A549 treated with AZD2906 at 1 μM for 4 hours (cell line): ENCODE measurements at places on chromosomes 2 and 18. TPM values are rescaled to one million over a fixed set of nuclear protein-coding genes. Genes with fewer than 3 reads are reported as not detected.

CELF4 gene
- total RNA-seq, result not detected in 5 replicates

TUBA4A gene
- 225 to 347 TPM (median 253 TPM) in 5 replicates for total RNA-seq

LIPG gene
- 0.13 to 0.55 TPM (median 0.17 TPM) in 5 replicates for total RNA-seq

CNNM3 gene
- total RNA-seq, result 9.3 to 12.8 TPM (median 11.3 TPM) in 5 replicates

CNRIP1 gene
- total RNA-seq, result 1.3 to 2.1 TPM (median 1.6 TPM) in 5 replicates

ABCA12 gene
- total RNA-seq, result 0.15 to 0.43 TPM (median 0.23 TPM) in 5 replicates

LRRTM1 gene
- not detected in 5 replicates for total RNA-seq

MYO7B gene
- total RNA-seq, result 0.14 to 0.62 TPM (median 0.23 TPM) in 5 replicates

SNTG2 gene
- total RNA-seq, result not detected in 5 replicates

KIAA2012 gene
- not detected in 5 replicates for total RNA-seq

FBLN7 gene
- total RNA-seq, result 0.37 to 0.67 TPM (median 0.53 TPM) in 5 replicates

C18orf32 gene
- 16.3 to 23.8 TPM (median 22.8 TPM) in 5 replicates for total RNA-seq

CEP192 gene
- 6.8 to 9.2 TPM (median 7.7 TPM) in 5 replicates for total RNA-seq

FOXI3 gene
- 0.05 to 0.06 TPM (median 0.05 TPM) in 4 of 5 replicates, not detected in the other for total RNA-seq

TMEM169 gene
- 0.22 to 0.37 TPM (median 0.29 TPM) in 5 replicates for total RNA-seq

ADGRF3 gene
- total RNA-seq, result 0.06 to 0.15 TPM (median 0.10 TPM) in 4 of 5 replicates, not detected in the other

MC2R gene
- total RNA-seq, result not detected in 5 replicates

FSHR gene
- total RNA-seq, result not detected in 5 replicates
